Activated CD4-positive, alpha-beta T cell treated with anti-CD3 and anti-CD28 coated beads for 4 hours (primary cell): ENCODE measurements at places on chromosomes 5 and 9.

DNA sequence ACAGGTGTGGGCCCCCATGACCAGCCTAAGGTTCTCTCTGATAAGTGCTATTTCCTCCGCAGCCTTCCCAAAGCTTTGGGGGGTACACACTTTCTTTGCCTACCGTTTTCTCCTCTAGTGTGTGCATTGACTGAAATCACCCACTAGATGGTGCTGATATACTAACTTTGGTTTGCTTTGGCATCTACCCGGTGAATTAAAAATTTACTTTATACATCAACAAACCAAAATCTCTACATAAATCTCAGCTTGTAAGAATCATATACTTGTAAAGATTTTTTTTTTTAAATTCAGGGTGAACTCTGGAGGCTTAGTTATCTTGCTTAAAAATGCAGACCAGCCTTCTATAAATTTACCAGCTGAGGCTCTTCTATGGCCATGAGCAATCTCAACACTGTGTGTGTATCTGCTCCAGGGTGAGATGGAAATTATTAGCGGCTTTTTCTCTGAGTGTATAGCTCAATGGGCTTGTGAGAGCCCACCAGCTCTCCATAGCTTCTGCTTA is 475.7 kb upstream of the TNC start:
- no peak for DNase-seq

- no peak for DNase-seq
Observed at GRCh38 chr9:14271093-14271673, 42.8 kb downstream of the NFIB start.

DNA sequence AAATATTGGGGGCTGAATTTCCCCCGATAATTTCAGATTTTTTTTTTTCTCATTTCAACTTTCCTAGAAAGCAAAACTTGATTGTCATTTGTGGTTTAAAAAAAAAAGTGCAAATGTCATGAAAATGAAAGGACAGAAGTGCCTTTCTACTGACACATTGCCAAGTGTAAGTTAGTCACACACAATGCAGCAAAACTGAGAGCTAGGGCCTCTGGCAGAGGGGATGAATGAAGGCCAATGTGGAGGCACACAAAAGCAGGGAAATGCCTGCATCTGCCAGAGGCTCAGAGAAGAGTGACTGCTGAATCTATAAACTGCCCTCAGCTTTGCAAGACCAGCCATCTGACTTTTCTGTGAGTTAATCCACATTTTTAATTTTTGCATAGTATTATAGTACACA is 6.8 kb upstream of the IFNA5 start:
- no peak for DNase-seq

DNA sequence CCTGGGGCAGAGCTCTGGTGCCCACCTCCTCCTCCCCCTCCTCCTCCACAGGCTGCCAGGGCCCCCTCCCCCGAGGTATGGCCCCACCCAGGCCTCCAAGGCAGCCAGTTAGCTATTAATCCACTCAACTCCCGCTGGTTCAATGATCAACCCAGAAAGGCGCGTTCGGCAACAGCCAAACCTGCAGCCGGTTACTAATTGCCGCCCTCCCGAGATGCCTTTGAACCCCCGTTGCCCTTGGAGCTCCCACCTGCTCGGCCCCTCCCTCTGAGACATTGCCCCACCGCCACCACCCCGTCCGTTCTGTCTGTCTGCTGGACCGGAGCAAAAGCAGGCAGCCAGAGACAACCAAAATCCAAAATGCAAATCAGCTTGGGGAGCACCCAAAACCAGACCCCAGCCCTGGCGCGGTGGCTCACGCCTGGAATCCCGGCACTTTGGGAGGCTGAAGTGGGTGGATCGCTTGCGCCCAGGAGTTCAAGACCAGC is 25.8 kb downstream of the NOTCH1 start:
- no peak for DNase-seq

- DNase-seq, result no peak
Observed at GRCh38 chr5:174378121-174378874, 332.8 kb downstream of the NSG2 start.
